Kidney (tissue), 22 donors: ENCODE measurements at places on chromosomes 5 and 9. TPM values are rescaled to one million over a fixed set of nuclear protein-coding genes. Genes with fewer than 3 reads are reported as not detected.
A peak's percentile ranks its signal among the peaks of the same experiment; 100 is the strongest.

DNA sequence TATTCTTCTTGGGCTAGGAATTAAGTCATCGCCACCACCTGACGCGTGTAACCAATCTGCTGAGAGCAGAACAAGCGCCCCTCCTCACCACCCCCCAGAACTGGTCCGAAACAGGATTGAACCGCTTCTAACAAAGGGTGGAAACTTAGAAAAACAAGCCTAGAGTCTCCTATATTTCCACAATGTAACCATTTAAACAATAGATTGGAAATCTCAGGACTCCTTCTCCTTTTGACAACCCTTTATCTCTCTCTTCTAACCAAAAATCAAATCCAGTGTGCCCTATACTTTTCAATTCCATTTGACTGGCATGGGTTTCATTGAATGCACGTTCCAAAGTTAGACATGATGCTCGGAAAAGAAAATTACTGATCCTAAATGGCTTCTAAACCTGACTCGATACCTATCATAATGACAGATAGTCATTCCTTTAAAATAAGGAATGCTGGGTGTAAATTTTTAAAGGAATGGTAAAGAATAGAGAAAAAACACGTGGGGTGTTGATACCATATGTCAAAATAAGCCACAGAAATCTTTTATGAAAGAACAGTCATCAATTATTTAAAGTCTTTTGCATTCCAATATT lies 1.2 kb downstream of the ARRDC3 start:
- DNase-seq: peak; percentile 90
- peak overlapping the region; percentile 93 for H3K4me3 ChIP-seq
- no peaks in the 10 kb centered on the region for H3K4me1 ChIP-seq
- no peaks in the 10 kb centered on the region for H3K36me3 ChIP-seq

DNA sequence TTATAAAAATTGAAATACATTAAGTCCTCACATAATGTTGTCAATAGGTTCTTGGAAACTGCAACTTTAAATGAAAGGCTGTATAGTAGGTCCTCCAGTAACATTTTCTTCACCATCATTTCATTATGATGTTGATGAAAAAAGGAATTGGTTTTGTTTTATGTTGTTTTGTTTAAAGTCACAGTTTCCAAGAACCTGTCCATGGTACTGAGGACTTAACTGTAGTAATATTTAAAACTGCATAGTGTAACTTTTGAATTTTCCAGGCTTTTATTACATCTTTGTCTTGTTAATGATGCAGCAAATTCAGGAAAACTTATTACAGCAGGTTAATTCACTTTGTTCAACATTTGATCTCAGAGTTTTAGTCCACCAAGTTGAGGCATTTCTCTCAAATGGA lies 11.6 kb downstream of the SECISBP2 start:
- no peaks in the 10 kb centered on the region for H3K27me3 ChIP-seq
- DNase-seq: no peak
- H3K36me3 ChIP-seq: peaks cover 61% of the 10 kb centered on the region
- no peak overlapping the region for H3K4me3 ChIP-seq
- no peak overlapping the region for H3K27ac ChIP-seq
- no peaks in the 10 kb centered on the region for H3K4me1 ChIP-seq

Gene KIAA0825
- total RNA-seq: 5.4 TPM

- DNase-seq: no peak
- no peak overlapping the region for H3K4me3 ChIP-seq
- no peaks in the 10 kb centered on the region for H3K27me3 ChIP-seq
- no peak overlapping the region for H3K27ac ChIP-seq
- no peaks in the 10 kb centered on the region for H3K36me3 ChIP-seq
These were observed 175.8 kb upstream of the CHD1 start for GRCh38 chr5:99104538-99105132.

Gene BTNL3
- total RNA-seq: not detected

Gene P4HA2
- total RNA-seq: 32.5 TPM

GRCh38 chr5:76673125-76673524 lies 42.8 kb upstream of the F2R start:
- no peak overlapping the region for H3K27ac ChIP-seq
- H3K4me3 ChIP-seq: no peak overlapping the region
- DNase-seq: no peak
- H3K36me3 ChIP-seq: peaks cover 7% of the 10 kb centered on the region

DNA sequence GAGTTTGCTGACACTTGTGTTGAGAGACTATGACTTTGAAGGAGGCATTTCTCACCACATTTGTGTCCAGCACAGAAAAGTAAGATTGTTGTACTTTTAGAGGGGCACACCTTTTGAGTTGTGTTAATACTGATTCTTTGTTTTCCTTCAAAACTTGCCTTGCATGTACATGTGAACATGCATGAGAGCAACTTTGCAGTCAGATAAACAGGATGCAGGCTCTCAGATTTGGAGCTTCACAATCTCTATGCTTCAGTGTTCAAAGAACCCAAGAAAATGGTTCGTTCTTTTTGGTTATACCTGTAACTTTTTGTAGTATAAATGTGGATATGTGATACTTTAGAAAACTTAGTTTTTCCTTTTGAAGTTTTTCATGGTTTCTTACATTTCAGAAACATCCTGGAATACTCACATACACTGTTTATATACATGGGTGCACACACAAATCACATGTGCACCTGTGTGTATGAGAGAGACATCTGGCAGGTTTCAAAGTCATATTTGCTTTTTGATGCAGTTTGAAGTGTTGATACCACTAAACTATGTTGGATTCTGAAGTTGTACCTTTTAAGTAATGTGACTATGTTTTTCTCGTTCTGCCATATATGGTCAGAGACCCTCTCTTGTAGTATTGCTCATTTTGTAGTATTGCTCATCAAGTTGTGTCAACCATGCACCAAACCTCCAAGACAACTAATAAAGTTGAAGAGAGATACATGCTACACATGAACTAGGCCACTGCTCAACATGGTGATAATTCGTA lies 190.7 kb downstream of the CD180 start:
- no peak for DNase-seq
- no peaks in the 10 kb centered on the region for H3K27me3 ChIP-seq
- no peak overlapping the region for H3K27ac ChIP-seq
- no peaks in the 10 kb centered on the region for H3K36me3 ChIP-seq

DNA sequence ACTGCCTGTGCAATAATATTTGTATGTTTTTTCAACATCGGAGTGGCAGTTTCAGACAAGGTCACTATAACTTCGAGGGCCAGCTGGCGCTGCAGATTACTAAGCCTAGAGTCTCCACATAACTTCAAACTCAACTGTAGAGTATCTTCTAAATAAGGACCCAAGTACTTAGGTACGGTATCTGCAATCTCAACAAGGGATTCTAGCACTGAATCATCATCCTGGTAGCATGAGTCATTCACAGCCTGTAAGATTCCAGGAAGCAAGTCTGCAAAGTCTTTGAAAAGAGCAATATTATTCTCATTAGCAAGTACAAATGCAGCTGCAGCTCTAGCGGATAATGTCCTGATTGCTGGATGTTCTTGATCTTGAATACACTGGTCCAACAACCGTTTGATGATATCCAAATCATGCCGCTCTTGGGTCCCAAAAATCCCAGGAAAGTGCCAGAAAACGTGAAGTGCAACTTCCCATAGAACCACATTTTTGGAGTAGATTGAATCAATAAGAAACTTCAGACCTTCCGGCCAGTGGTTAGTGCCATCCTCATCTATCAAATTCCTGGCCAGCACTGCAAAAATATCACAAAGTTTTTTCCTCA lies 654 bp downstream of the RANBP6 start:
- peaks cover 7% of the 10 kb centered on the region for H3K4me1 ChIP-seq
- peak overlapping the region; percentile 96 for H3K4me3 ChIP-seq
- H3K27me3 ChIP-seq: no peaks in the 10 kb centered on the region
- peak overlapping the region; percentile 82 for H3K27ac ChIP-seq
- H3K36me3 ChIP-seq: peaks cover 9% of the 10 kb centered on the region
- no peak for DNase-seq

Gene INSL6
- total RNA-seq: 0.47 TPM

DNA sequence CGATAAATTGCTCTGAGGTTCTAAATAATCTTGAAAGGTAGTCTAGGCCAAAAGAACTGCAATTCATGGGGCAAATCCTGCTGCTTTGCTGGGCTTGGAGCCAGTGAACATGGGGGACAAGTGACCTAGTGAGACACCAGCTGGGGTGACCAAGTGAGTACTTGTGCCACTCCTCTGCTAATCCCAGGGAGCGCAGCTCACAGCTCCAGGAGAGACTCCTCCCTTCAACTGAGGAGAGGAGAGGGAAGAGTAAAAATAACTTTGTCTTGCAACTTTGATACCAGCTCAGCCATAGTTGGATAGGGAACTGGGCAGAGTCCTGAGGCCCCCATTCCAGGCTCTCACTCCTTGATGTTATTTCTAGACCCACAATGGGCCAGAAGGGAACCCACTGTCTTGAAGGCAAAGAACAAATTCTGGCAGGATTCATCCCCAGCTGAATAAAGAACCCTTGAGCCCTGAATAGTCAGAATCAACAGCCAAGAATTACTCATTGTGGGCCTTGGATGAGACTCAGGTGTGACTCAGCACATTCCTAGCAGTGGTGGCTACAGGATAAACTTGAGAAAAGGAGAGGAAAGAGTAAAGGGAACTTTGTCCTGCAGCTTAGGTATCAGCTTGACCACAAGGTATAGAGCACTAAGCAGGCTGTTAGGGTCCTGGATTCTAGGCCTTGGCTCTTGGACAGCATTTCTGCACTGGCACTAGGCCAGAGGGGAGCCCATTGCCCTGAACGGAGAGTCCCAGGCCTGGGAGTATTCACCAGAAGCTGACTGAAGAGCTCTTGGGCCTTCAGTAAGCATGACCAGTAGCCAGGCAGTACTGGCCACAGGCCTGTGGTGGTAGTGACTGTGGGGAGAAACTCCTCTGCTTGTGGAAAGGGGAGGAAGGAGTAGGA lies 288.3 kb upstream of the CDH18 start:
- no peak for DNase-seq
- no peak overlapping the region for H3K27ac ChIP-seq
- H3K4me1 ChIP-seq: no peaks in the 10 kb centered on the region

- no peaks in the 10 kb centered on the region for H3K4me1 ChIP-seq
- no peaks in the 10 kb centered on the region for H3K36me3 ChIP-seq
- H3K27ac ChIP-seq: no peak overlapping the region
- no peaks in the 10 kb centered on the region for H3K27me3 ChIP-seq
- peak; percentile 37 for DNase-seq
These were observed 193.0 kb downstream of the XRCC4 start for GRCh38 chr5:83270311-83270710.

Gene CLIC3
- 4.0 TPM for total RNA-seq

GRCh38 chr9:111975709-111976108 lies 79.1 kb downstream of the UGCG start:
- H3K4me3 ChIP-seq: no peak overlapping the region
- H3K27me3 ChIP-seq: no peaks in the 10 kb centered on the region
- peaks cover 11% of the 10 kb centered on the region for H3K4me1 ChIP-seq
- no peak for DNase-seq
- peak overlapping the region; percentile 53 for H3K27ac ChIP-seq

DNA sequence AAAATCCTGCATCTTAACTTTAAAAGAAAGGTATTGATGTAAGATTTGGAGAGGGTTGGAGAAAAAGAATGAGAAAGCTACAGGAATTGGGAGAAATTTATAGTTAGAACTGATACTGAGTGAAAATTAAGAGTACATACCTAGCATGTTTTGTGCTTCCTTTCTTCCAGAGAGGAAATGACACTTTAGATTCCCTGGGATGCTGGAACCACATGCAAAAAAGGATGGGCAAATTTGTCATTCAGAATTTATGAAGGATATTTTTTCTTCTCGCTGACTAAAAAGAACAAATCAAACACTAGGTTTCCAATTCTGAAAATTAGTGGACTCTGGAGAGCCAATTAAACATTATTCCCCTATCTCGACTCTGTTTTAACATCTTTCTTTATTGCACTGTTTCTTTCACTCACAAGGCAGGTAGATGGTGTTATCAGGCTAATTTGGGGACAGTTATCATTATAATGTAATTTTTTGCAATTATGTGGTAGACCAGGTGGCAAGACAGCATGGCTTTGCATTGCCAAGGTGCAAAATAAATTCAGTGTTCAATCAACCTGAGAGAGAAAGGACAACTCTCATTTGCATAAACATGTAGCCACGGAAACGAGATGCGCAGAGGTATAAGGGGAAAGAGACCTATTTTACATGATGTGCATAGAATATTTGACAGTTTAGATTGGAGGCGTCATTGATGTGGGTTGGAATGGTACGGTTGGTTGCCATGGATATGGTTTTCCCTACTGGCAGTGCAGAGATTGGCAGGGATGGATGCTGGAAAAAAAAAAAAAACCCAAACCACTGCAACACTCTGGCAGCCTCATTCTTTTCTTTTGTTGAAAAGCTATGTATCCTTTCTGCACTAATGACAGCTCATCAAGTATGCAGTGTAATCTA lies 320.4 kb upstream of the CCNH start:
- no peak overlapping the region for H3K27ac ChIP-seq
- H3K27me3 ChIP-seq: no peaks in the 10 kb centered on the region
- DNase-seq: no peak
- H3K36me3 ChIP-seq: no peaks in the 10 kb centered on the region
- no peak overlapping the region for H3K4me3 ChIP-seq

Gene NCS1
- total RNA-seq: 37.4 TPM

DNA sequence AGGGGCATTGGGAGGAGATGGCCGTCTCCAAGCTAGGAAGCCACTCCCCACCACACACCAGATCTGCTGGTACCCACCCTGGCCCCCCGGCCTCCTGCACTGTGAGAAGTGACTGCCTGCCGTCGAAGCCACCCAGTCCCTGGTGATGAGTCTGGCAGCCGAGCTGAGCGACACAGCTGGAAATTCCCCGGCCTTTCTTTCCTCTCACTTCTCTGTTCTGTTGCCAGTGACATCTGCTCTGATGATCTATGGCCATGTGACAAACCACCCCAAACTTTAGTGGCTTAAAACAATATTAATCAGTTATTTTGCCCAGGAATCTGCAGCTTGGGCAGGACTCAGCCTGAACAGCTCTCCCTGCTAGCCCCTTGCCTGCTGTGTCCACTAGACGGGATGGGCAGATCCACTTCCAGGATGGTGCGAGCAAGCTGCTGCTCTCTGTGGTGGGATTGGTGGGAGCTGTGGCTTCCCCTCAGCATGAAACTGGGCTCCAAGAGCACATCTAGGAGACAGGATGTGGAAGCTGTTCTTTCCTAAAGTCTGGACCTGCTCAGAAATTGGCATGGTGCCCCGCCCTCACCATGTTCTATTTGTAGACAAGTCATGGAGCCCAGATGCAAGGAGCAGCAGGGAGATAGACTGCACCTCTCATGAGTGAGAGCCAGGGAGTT lies 211.2 kb downstream of the GADD45G start:
- DNase-seq: no peak
- H3K4me1 ChIP-seq: no peaks in the 10 kb centered on the region
- no peak overlapping the region for H3K27ac ChIP-seq
- H3K27me3 ChIP-seq: no peaks in the 10 kb centered on the region

Gene IL5
- total RNA-seq: not detected

- H3K27me3 ChIP-seq: no peaks in the 10 kb centered on the region
- H3K27ac ChIP-seq: no peak overlapping the region
- H3K36me3 ChIP-seq: no peaks in the 10 kb centered on the region
- no peaks in the 10 kb centered on the region for H3K4me1 ChIP-seq
These were observed 139.6 kb downstream of the SPATA31D1 start for GRCh38 chr9:82128011-82128696.

Gene SOWAHA
- 4.1 TPM for total RNA-seq

Gene NRARP
- total RNA-seq: 4.7 TPM
